ENCODE measurements at places on chromosomes 7 and 10. TPM values are rescaled to one million over a fixed set of nuclear protein-coding genes. Genes with fewer than 3 reads are reported as not detected.

The UNCX gene
- total RNA-seq, result not detected

The FAM25A gene
- total RNA-seq, result not detected

The EDRF1 gene
- 14.7 TPM for total RNA-seq

The CALHM1 gene
- total RNA-seq, result not detected

The FAM237B gene
- total RNA-seq, result not detected

The ATE1 gene
- total RNA-seq, result 47.7 TPM

The BBIP1 gene
- 26.9 TPM for total RNA-seq

The PLAC9 gene
- total RNA-seq, result 92.2 TPM

The PRSS2 gene
- not detected for total RNA-seq

The CREB5 gene
- 8.1 TPM for total RNA-seq

The GRID2IP gene
- total RNA-seq, result 0.20 TPM

The SPAG6 gene
- not detected for total RNA-seq

The ADAM12 gene
- 2.7 TPM for total RNA-seq

The CLDN4 gene
- total RNA-seq, result 0.14 TPM

The C10orf143 gene
- total RNA-seq, result 2.4 TPM

The AGR3 gene
- total RNA-seq, result not detected

The ARID5B gene
- total RNA-seq, result 16.9 TPM

The H2BK1 gene
- not detected for total RNA-seq

The CASTOR2 gene
- 73.4 TPM for total RNA-seq

The CYP3A4 gene
- total RNA-seq, result not detected

The GPRIN2 gene
- not detected for total RNA-seq

The C7orf57 gene
- total RNA-seq, result not detected

The ELMO1 gene
- total RNA-seq, result 17.9 TPM

The ANKRD30A gene
- not detected for total RNA-seq

The TMEM176A gene
- total RNA-seq, result 50.8 TPM

The GOLGA7B gene
- total RNA-seq, result 6.7 TPM

The OR2A7 gene
- total RNA-seq, result 1.4 TPM

The WNT8B gene
- not detected for total RNA-seq

The WDFY4 gene
- total RNA-seq, result 1.4 TPM

The UPK3BL2 gene
- total RNA-seq, result 6.2 TPM

The SEMA3E gene
- 0.23 TPM for total RNA-seq

The PI4K2A gene
- 14.7 TPM for total RNA-seq

The OR2A12 gene
- not detected for total RNA-seq

The GPNMB gene
- total RNA-seq, result 190 TPM

The SEC23IP gene
- total RNA-seq, result 35.9 TPM

The SPDYE9 gene
- total RNA-seq, result not detected

The TWIST1 gene
- total RNA-seq, result 3.2 TPM

The AKR1C8 gene
- total RNA-seq, result 0.31 TPM

The RBM17 gene
- total RNA-seq, result 56.9 TPM

The UFSP1 gene
- total RNA-seq, result 3.2 TPM

The LSM8 gene
- 19.0 TPM for total RNA-seq

Data from right cardiac atrium (tissue), 5 donors.